ENCODE measurements at places on chromosomes 3 and 15. TPM values are rescaled to one million over a fixed set of nuclear protein-coding genes. Genes with fewer than 3 reads are reported as not detected.
A peak's percentile ranks its signal among the peaks of the same experiment; 100 is the strongest.

The NLGN1 gene
- 0.39 TPM for total RNA-seq

The SLC2A2 gene
- not detected for total RNA-seq

- DNase-seq, result peak; percentile 89
Measured at GRCh38 chr15:68335251-68335650, 57.7 kb downstream of the FEM1B start.

The MEGF11 gene
- not detected for total RNA-seq

- DNase-seq, result no peak
Measured at GRCh38 chr3:42979044-42979972, at the start of gene GASK1A. GASK1A (plus strand) TSS chr3:42979311; CDS start chr3:42979643, 332 bp downstream.

The CFAP100 gene
- total RNA-seq, result not detected

DNA sequence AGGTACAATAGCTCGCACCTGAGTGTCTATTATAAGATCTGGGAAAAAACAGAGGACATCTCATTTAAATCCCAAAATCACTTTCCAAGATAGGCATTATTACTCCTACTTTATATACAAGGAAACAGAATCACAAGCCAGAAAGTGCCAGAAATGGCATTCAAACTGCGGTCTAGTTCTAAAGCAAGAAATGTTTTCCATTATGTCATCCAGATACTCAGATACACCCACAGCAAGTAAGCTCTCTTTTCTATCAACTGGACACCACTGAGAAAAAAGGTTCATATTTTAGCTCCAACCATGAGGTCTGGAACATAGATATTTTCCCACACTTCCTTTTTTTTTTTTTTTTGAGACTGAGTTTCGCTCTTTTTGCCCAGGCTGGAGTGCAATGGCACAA is 8.1 kb downstream of the SLC33A1 start:
- no peak for DNase-seq

GRCh38 chr15:92819278-92820235 is 80.6 kb upstream of the CHD2 start:
- peak; percentile 33 for DNase-seq

DNA sequence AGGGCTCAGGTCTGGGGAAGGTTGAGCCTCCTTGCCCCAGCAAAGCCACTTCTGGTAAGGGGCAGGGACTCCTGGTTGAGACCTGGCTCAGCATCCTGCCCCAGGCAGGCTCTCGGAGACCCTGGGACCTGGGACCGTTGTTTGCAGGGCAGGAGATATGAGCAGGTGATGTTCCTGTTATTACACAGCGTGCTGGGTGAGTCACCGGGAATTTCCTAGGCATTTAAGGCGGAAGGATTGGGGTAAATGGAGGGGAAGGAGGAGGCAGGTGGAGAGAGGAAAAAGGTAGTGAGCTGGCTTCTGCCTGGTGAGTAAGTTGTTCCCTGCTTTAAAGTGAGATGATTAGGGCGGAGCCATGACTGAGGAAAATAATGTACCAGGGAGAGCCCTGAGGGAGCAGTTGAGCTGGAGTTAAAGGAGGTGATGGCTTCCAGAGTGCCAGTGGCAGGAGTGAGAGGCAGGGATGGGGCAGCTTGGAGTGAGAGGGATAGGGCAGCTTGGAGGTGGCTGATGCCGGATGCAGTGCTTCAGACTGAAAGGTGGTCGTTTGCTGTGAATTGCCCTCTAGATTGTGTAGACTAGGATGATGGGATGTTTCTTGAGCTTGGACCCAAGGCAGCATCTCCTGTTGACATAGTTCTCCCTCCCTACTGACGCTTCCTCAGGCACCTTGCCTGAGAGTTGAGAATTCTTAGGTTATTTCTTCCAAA is 79.4 kb downstream of the AAGAB start:
- DNase-seq, result peak; percentile 39

The GOLIM4 gene
- total RNA-seq, result 57.0 TPM

- no peak for DNase-seq
Measured at GRCh38 chr3:188417766-188418165, 263.8 kb downstream of the LPP start.

The LEKR1 gene
- 1.8 TPM for total RNA-seq

The GNAT1 gene
- not detected for total RNA-seq

The TAGLN3 gene
- 0.39 TPM for total RNA-seq

- DNase-seq, result no peak
Measured at GRCh38 chr3:111595232-111595631, at the start of gene ZBED2. ZBED2 (minus strand) TSS chr3:111595346; CDS start chr3:111594201, 1,145 bp downstream.

DNA sequence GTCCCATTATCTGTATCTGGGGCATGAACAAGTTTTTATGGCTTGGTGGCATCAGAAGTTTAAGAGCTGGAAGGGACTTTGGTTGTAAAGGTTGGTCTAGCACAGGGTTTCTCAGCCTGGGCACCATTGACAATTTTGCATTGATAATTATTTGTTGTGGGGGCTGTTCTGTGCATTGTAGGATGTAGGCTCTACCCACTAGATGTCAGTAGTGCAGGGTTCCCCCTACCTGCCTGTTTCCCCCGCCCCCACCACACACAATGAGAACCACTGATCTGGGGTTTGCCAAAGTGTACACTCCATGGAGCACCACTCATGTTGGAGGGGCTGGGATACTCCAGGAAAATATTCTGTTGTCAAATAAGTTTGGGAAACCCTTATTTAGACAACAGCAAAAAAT is 42.7 kb downstream of the PLCL2 start:
- no peak for DNase-seq

All from RPMI7951 (cell line).